ENCODE measurements at places on chromosomes 2 and 18.

GRCh38 chr18:76801567-76802505, 20.5 kb upstream of the ZNF236 start:
- DNase-seq = peak; percentile 58

GRCh38 chr18:45730832-45731575, 7.0 kb downstream of the SLC14A1 start:
- no peak for DNase-seq

GRCh38 chr2:29766191-29766590, 155.2 kb downstream of the ALK start:
- DNase-seq = no peak

- DNase-seq = peak; percentile 43
These were observed 58.1 kb downstream of the AGAP1 start for GRCh38 chr2:235551965-235552364.

DNA sequence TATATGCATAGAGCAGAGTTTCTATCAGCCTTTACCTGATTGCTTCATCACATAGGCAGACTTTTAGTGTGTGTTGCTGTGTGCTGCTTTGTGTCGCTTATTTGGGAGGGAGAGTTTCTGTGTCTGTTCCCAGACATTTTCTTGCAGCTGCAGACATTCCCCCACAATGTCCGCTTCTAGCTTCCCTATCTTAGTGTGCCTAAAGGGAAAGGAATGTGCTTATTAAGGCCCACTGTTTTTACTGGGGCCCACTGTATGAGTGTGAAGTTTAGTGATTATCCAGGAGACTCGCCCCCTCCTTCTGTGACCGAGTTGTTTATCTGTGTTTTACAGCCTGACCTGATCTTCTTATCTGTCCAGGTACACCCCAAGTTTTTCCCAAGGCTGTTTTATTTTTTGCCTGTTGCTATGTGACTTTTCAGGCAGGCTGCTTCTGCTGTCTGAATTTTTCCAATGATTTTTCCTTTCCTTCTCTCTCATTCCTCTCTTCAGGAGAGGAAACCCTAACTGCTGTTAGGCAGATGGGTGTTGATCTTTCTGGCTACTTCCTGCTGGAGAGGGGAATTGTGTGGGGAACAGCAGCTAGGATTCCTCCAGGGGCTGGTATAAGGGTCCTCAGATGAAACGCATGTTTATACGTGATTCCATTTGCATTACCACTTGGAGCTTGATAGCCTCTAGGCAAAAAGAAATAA, 47.6 kb downstream of the STK17B start:
- DNase-seq = no peak
